Esophagus squamous epithelium (tissue), 5 donors: ENCODE measurements at places on chromosomes 11 and 22.

DNA sequence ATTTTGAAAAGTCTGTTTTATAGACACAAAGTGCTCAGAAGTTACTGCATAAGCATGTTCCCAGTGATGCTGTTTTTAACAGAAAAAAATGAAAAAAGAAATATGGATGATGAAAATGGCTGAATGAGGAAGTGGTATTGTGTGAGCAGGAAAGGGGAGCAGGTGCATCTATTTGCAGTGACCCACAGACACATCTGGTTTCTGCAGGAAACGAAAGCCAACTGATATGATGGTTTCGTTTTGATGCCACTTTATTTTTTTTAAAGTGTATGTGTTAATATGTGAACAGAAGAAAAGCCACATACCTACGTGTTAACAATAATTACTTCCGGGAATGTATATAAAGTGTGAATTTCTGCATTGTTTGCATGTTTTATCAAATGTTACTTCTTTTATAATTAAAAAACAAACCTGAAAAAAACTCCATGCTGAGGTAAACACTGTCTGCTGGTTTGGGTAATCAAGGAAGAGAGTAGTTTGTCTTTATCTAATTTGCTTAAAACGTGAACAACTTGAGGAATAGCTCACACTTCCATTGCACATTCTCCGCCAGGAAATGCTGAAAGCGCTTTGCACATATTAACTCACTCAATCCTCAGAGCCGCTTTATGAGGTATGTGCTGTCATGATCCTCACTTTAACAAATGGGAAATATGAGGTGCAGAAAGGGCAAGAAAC lies 1335.9 kb downstream of the TBC1D22A start:
- DNase-seq, result no peak

DNA sequence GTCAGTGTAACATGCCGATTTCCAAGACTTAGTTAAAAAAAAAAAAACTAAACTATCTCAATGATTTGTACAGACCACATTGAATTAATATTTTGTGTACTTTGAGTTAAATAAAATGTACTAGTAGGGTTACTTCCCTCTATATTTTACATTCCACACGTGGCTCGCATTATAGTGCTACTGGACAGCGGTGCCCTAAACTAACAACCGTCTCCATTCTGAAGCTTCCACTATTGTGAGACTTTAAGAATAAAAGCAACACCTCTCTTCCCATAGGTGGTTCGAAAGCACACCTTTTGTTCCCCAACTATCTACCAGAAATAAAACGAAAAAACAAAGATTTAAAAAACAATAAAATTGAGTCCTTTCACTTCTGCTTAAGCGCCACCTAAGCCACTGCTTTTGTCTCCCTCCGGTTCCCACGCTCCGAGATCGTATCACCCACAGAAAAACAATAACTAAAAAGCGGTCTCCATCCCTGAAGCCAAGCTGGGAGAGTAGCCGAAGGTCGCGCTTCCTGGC lies 380 bp upstream of the TTC17 start:
- no peak for DNase-seq

- no peak for DNase-seq
These were observed 16.1 kb downstream of the TSKU start for GRCh38 chr11:76799066-76799804.

DNA sequence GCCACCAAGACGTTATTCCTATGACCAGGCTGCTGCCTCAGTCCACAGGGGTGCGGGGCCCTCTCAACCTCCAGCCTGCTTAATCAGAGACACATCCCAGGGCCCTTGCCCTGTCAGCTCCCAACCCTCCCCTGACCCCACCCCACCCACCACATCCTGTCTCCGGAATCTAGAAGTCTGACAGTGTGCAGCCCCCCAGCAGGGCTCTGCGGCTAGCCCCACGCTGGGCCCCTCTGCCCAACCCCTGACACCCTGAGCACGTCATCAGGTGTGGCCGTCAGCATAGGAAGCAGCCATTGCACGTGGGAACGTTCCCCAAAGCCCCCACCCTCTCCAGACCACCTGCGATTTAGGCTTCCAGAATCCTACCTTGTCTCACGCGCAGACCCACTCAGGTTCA lies 34.3 kb upstream of the IGSF9B start:
- no peak for DNase-seq

- DNase-seq, result no peak
These were observed 246.4 kb upstream of the PDGFD start for GRCh38 chr11:104410336-104410735.

- no peak for DNase-seq
These were observed 5.5 kb downstream of the PYGM start for GRCh38 chr11:64754124-64754918.

DNA sequence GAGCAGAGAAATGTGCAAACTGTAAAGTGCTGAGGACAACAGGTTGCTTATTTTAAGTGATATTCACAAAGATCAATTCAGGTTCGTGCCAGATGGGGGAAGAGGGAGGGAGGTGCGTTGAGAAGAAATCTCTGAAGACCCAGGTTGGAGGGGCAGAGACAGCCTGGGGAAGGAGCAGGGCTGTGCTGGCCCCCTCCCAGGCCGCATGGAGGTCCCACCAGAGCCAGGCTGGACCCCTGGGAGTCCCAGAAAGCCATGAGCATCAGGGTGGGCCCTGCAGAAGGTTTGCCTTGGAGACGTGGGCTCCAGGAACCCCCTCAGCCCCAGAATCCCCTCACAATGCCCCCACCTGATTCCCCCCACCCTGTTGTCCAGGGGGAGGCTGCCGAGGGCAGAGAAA lies 47.4 kb downstream of the IGLL1 start:
- no peak for DNase-seq

DNA sequence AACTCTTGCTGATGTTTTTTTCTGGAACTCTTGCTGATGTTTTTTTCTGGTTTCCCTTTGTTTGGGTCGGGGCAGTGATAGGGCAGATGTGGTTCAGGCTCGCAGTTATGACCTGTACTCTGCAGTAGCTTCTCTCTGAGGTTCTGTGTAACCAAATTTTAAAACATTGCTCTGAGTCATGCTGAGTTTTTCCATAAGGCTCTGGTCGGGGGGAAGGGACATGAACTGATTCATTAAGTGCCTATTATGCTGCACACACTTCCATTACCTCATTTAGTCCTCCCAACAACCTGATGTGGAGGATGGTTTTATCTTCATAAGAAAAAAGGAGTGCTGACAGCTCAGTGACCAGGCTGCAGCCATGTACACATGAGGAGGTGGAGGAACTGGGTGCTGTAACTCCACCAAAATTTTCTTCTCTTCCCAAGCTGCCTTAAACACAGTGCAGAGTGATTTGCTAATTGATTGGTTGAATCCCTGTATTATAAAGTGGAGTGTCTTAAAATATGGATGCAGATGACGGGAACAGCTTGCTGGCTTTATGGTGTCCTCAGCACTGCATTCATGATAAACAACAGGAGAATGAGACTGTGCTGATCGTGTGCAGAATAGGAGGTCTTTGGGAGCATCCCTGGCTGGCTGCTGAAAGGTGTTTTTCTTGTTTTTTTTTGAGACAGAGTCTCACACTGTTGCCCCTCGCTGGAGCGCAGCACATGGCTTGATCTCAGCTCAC lies 19.1 kb downstream of the TNRC6B start:
- DNase-seq, result no peak

GRCh38 chr22:24695060-24695459 lies 79.5 kb downstream of the PIWIL3 start:
- DNase-seq, result no peak

DNA sequence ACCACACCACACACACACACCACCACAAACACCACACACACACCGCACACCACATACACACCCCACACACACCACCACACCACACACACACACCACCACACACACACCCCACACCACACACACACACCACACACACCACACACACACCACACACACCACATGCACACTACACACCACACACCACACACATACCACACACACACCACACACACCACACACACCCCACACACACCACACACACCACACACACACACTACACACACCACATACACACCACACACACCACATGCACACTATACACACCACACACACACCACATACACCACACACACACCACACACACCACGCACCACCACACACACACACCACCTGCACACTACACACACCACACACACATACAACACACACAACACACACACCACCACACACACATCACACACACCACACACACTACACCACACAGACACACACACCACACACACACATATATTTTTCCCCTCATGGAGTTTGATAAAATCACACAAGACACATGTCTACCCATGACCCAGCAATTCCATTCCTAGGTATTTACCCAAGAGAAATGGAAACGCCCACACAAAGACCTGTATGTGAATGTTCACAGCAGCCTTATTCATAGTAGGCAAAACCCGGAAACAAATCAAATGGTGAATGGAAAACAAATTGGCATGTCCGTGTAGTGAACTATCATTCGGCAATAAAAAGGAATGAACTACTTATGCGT lies 14.3 kb downstream of the CD5 start:
- DNase-seq, result no peak

GRCh38 chr11:123509737-123510578 lies 79.9 kb downstream of the GRAMD1B start:
- DNase-seq, result no peak

DNA sequence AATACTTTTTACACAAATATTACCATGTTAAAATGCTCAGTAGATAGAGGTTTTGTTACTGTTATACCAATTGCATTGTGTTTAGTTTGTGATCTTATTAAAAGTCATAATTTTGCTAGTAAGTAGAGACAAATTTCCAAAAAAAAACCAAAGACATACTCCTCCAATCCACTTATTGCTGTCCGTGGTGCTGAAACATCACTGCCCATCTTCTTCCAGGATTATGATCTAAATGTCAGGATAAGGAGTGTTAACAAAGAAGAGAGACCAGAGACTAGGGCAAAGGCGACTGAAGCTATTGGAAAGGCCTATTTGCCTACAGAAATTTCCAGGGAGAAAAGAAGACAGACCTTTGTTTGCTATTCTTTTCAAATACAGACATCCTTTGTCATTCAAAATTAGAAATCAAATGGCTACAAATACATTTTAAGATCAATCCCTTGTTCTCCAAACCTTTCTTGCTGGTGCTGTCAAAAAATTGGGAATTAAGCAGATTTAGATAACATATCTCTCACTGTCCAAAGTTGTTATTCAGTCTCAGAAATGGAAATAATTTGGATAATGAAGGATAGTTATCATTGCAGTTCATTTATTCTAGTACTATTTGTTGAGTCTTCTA lies 199.7 kb downstream of the C11orf91 start:
- DNase-seq, result no peak

DNA sequence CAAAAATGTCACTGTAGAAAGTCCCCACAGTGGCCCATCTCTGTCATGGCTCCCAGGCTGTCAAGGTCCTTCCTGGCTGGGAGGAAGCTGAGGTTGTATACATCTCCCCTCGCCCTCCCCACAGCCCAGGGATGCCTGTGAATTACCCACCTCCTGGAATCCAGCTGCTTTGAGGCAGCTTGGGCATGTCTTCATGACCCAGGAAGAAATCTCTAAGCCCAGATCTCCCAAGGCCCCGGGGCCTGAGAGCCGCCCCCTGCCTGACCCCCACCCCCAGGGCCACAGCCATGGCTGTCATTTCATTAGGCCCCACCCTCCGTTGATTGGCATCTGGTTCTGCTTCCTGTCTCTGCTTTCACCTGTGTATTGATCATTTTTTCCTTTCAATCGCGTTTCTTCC lies 207.5 kb downstream of the TBC1D22A start:
- no peak for DNase-seq

DNA sequence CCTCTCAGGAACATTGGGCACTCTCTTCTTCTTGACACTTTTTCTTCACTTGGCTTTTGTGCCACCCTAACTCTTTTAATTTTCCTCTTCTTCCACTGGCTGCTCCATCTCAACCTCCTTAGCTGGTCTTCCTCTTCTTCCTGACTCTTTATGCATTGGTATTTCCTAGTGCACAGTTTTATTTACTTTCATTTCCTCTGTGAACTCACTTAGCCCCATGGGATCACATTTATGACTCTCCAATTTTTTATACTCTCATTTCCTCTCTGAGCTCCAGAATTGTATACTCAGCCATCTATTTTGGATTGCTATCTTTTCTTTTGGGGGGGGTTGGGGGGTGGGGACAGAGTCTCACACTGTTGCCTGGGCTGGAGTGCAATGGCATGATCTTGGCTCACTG lies 38.5 kb upstream of the LARGE1 start:
- no peak for DNase-seq

DNA sequence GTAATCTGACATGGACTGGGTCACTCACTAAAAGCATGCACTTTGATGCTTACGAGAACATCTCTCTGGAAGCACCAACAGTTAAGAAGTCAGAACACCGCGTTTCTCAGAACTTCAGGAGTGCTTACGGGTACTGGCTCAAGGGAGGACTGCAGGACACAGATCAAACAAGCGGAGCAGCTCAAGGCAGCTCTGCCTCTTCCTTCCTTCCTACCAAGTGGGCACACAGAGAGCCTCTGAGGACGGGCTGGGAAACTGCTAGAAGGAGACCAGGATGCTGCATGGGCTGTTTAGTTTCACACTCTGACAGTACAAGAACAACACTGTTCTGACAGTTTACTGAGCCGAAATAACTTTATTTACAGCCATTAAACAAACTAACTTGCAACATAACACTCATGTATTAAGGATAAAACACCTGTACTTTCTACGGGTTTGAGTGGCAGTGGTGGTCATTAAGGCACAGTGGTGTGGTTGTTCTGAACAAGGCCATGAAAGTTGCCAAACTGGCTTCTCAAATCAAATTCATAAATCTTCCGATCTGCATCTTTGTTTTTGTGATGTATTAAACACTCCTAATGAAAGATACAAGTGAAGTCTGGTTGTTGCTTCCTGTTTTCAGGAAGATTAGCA lies 37.5 kb downstream of the ARFGAP3 start:
- DNase-seq, result no peak

- no peak for DNase-seq
These were observed 907.4 kb upstream of the RAG2 start for GRCh38 chr11:37505406-37505805.

GRCh38 chr22:32570501-32570900 lies 95.9 kb downstream of the FBXO7 start:
- DNase-seq, result no peak

- no peak for DNase-seq
These were observed 220.7 kb downstream of the TENM4 start for GRCh38 chr11:79220171-79220570.

DNA sequence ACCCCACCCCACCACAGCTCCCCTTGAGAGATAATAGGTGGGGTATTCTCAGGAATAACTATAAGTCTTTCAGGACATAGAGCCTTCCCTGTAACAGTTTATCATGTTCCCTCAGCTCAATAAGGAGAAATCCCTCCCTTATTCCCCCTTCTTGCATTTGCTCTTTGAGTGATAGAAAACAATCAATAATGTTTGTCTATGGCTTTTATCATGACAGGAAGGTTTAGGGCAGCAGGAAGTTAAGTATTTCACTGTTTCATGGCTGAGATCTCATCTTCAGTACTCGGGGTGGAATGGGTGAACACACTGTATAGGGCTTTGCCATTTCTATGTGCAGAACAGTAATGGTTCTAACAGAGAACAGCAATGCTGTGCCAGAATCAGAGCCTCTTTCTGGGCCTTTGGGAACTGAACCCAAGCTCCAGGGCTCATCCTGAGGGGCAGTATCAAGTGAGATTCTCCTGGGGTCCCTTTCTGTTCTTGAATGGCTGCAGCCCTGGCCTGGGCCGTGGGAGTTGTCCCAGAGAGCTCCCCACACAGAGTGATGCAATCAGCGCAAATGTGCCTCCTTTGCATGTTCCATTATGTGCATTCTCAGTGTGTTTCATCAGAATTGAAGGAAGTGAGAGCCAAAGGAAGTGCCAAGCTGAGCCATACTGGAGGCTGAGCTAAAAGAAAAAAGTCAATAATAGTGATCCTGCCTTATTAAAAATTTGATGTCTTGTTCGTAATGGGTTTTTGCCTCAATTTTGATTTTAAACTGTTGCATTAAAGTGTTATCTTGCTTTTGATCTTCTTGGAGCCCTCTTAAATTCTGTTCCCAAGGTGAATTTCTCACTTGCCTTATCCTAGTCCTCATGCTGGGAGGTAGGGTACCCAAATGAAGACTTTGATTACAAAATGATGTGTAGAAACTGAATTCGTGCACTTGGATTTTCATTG lies 2.9 kb upstream of the CYP2R1 start:
- DNase-seq, result no peak
